ENCODE measurements at places on chromosomes 1 and 21.

DNA sequence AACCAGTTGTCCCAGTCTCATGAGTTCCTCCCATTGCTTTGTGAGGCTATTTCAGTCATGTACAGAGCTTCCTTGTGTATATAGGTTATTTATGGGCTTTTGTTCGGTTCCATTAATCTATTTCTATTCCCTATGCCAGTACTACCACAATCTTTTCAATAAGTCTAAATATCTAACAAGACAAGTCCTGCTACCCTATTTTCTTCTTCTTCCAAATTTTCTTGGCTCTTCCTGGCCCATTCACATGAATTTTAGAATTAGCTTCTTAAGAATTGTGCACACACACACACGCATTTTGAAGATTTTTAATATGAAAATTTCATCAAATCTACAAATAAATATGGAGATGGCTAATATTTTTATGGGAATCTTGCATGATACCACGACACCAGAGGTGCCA is 33.8 kb upstream of the ATF3 start:
- no peak for DNase-seq
- no peak overlapping the region for H3K4me3 ChIP-seq
- H3K27ac ChIP-seq, result no peak overlapping the region

- H3K4me1 ChIP-seq, result no peaks in the 10 kb centered on the region
- no peak overlapping the region for H3K27ac ChIP-seq
- DNase-seq, result peak; percentile 10
- H3K27me3 ChIP-seq, result no peaks in the 10 kb centered on the region
- no peak overlapping the region for H3K4me3 ChIP-seq
- no peaks in the 10 kb centered on the region for H3K36me3 ChIP-seq
Measured at GRCh38 chr1:96308314-96308713, 413.3 kb upstream of the PTBP2 start.

GRCh38 chr1:207156095-207156494 is 52.1 kb downstream of the C4BPA start:
- no peak overlapping the region for H3K27ac ChIP-seq
- no peaks in the 10 kb centered on the region for H3K27me3 ChIP-seq
- no peak overlapping the region for H3K4me3 ChIP-seq
- H3K36me3 ChIP-seq, result no peaks in the 10 kb centered on the region
- no peak for DNase-seq
- H3K4me1 ChIP-seq, result no peaks in the 10 kb centered on the region

GRCh38 chr1:145719230-145720079 is at the start of gene CD160:
TSS of gene CD160 (plus strand) at chr1:145719499. CDS start at chr1:145728328, 8,829 bp downstream.
- H3K27ac ChIP-seq, result no peak within 1 kb of the TSS
- no peaks in the 10 kb centered on the region for H3K36me3 ChIP-seq
- no peak for DNase-seq

DNA sequence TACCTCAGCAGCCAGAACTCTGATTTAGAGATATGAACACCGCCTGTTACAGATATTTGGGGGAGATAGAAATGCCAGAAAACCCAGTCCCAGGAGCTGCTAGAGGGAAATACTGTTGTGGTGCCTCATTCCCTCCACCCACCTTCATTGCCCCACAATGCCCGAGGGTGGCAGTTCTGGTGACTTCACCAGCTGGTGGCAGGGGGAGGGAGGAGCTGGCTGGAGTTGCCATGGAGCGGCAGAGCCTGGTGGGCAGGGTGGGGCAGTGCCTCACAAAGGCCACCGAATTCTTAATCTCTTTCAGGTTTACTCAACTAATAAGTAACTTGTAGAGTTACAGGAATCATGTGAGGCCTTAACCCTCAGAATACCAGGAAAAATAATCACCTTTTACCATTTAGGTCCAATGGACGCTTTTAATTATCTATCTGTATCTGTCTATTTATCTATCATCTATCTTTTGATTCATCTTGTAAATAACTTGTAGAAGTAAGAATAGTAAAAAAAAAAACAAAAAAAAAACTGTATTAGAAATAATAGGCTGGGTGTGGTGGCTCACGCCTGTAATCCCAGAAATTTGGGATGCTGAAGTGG is 11.7 kb upstream of the S100A11 start:
- DNase-seq, result peak; percentile 81
- no peaks in the 10 kb centered on the region for H3K27me3 ChIP-seq

- no peaks in the 10 kb centered on the region for H3K27me3 ChIP-seq
- H3K4me1 ChIP-seq, result no peaks in the 10 kb centered on the region
- DNase-seq, result peak; percentile 40
- H3K36me3 ChIP-seq, result no peaks in the 10 kb centered on the region
Measured at GRCh38 chr1:39818482-39818881, 29.8 kb upstream of the BMP8B start.

DNA sequence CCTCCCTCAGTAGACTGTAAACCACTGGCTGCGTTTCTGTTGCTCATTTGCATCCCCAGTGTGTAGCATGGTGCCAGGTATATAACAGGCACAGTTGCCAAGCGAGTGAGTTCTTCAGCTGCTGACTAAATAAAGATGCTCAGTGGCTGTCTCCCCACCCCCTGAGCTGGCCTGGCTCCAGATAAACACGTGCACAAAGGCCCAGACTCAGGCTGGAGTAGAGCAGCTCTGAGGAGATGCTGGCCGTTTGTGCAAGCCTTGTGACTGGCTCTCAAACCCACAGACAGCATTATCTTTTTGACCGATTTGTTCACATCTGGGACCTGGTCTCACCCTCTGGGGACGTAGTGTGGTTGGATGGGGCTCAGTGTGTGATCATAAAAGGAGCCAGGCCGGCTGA is 7.1 kb downstream of the CHRNB2 start:
- no peak for DNase-seq
- H3K4me3 ChIP-seq, result no peak overlapping the region
- no peak overlapping the region for H3K27ac ChIP-seq
- H3K27me3 ChIP-seq, result peaks cover 2% of the 10 kb centered on the region

- no peak overlapping the region for H3K4me3 ChIP-seq
- H3K27ac ChIP-seq, result no peak overlapping the region
- H3K27me3 ChIP-seq, result no peaks in the 10 kb centered on the region
Measured at GRCh38 chr1:230158415-230159291, 91.6 kb downstream of the GALNT2 start.

DNA sequence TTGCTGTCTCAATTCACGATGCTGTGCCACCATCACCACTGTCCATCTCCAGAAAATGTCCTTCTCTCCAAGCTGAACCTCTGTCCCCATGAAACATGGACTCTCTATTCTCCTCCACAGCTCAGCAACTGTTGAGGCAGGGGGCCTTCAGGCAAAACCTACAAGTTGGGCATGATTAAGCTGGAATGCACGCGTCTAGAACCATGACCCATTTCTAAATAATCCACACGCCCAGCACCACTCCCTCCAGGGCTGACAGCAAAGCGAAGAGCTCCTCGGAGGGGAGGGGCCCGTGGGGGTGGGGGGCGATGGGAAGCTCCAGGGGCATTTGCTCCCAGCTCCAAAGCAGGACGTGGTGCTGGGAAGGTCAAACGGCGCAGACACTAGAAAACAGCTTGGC is 3.3 kb upstream of the HES5 start:
- no peaks in the 10 kb centered on the region for H3K4me1 ChIP-seq
- H3K27me3 ChIP-seq, result peaks cover 41% of the 10 kb centered on the region
- H3K36me3 ChIP-seq, result no peaks in the 10 kb centered on the region
- H3K4me3 ChIP-seq, result no peak overlapping the region

GRCh38 chr1:230186003-230186863 is 119.2 kb downstream of the GALNT2 start:
- no peaks in the 10 kb centered on the region for H3K27me3 ChIP-seq
- peaks cover 34% of the 10 kb centered on the region for H3K4me1 ChIP-seq
- H3K36me3 ChIP-seq, result peaks cover 3% of the 10 kb centered on the region
- H3K27ac ChIP-seq, result no peak overlapping the region
- H3K4me3 ChIP-seq, result no peak overlapping the region
